Activated naive CD4-positive, alpha-beta T cell treated with anti-CD3 and anti-CD28 coated beads for 36 hours (primary cell): ENCODE measurements at places on chromosomes 1 and 21.
A peak's percentile ranks its signal among the peaks of the same experiment; 100 is the strongest.

DNA sequence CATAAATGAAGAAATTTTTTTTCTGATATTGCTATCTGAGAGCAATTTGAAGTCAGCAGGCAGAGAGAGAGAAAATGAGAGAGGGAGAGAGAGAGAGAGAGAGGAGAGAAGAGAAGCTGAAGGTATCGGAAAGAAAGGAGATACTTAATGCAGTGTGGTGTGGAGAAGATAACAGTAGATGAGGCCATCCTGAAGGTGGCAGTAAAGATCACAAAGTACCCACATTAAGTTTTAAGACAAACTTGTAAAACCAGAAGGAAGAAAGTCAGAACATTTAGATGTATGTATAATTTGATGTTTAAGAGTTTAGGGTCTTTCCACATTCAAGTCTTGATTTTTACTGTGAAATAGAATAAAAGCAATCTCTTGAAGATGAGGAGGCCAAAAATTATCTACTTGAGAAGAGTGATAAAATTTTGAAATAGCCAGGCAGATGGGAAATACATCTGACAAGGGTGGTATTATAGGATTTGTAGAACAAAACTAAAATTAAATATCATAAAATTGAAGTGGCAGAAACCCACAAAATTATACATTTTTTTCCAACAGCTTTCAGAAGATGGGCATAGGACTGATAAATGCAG lies 1753.4 kb downstream of the MRPL39 start:
- H3K27me3 ChIP-seq: peaks cover 3% of the 10 kb centered on the region
- DNase-seq: peak; percentile 14
- peaks cover 6% of the 10 kb centered on the region for H3K4me1 ChIP-seq
- no peaks in the 10 kb centered on the region for H3K36me3 ChIP-seq
- no peak overlapping the region for H3K27ac ChIP-seq

GRCh38 chr1:78627321-78627720 lies 7.1 kb downstream of the IFI44L start:
- H3K27me3 ChIP-seq: no peaks in the 10 kb centered on the region
- no peak overlapping the region for H3K4me3 ChIP-seq
- DNase-seq: no peak
- peaks cover 38% of the 10 kb centered on the region for H3K36me3 ChIP-seq
- H3K27ac ChIP-seq: no peak overlapping the region

DNA sequence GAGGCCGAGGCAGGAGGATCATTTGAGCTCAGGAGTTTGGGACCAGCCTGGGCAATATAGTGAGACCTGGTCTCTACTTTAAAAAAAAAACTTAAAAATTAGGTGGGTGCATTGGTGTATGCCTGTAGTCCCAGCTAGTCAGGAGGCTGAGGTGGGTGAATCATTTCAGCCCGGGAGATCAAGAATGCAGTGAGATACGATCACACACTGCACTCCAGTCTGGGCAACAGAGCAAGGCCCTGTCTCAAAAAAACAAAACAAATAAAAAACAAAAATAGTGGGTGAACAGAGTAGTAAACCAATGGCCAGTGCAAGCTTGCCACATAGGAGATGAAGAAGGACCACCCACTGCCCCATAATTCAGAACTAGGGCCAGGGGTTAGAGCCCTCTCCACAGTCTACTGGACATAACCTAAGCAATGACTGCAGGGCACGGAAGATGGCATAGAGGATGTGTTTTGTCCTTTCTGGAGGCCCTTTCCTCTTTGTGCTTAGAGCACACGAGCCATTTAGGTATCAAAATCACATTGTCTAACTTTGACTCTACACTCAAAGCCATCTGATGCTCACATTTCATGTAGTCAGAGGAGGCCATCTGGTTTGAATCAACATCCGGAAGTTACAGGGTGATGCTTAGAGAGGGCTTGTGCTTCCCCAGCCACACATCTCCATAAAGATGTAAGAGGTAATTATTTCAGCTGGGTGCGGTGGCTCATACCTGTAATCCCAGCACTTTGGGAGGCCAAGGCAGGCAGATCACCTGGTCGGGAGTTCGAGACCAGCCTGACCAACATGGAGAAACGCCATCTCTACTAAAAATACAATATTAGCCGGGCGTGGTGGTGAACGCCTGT lies 12.6 kb downstream of the CD2 start:
- no peaks in the 10 kb centered on the region for H3K27me3 ChIP-seq
- H3K27ac ChIP-seq: peak overlapping the region; percentile 100
- H3K4me1 ChIP-seq: peaks cover 97% of the 10 kb centered on the region
- peak overlapping the region; percentile 100 for H3K4me3 ChIP-seq
- peaks cover 80% of the 10 kb centered on the region for H3K36me3 ChIP-seq
- peak; percentile 77 for DNase-seq

DNA sequence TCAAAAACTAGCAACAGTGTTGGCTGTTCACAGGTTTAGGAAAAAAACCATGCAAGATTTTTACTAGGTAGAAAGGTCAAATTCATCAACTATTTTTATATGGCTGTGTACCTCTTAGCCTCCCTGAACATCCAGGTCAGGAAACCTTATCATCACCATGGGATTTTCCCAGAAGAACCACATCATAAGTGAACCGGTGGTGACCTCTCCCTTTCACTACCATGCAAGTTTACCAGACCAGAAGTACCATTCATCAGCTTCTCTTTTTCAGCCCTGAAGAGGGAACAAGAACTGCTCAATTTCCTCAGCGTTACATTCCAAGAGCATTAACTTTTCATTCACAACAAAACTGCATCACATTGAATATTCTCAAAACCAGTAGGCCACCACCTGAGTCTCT lies 5.9 kb downstream of the SSBP3 start:
- H3K36me3 ChIP-seq: peaks cover 73% of the 10 kb centered on the region
- peak overlapping the region; percentile 36 for H3K4me3 ChIP-seq
- H3K4me1 ChIP-seq: peaks cover 74% of the 10 kb centered on the region
- peak; percentile 78 for DNase-seq
- H3K27me3 ChIP-seq: no peaks in the 10 kb centered on the region

GRCh38 chr21:33136847-33137502 lies 67.0 kb downstream of the OLIG1 start:
- DNase-seq: no peak
- H3K27me3 ChIP-seq: no peaks in the 10 kb centered on the region
- H3K4me1 ChIP-seq: no peaks in the 10 kb centered on the region
- H3K4me3 ChIP-seq: no peak overlapping the region
- H3K27ac ChIP-seq: no peak overlapping the region
- no peaks in the 10 kb centered on the region for H3K36me3 ChIP-seq

DNA sequence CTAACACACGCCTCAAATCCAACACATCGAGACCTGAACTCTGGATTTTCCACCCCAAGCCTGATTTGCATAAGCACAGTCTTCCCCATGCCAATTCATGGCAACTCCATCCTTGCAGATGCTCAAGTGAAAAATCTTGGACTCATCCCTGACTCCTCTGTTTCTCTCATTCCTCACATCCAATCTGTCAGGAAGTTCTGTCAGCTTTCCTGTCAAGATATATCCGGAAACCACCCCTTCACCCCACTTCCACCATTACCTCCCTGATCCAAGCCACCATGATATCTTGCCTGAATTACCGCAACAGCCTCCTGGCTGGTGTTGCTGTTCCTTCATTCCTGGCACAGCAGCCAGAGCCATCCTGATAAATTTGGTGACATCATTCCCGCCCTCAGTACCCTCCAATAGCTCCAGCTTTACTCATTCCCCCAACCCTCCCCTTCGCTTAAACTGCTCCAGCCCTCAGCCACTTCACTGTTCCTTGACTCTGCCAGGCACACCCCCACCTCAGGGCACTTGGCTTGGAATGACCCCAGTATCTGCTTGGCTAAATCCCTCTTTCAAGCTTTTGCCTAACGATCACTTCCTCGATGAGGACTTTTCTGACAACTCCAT lies 17.4 kb downstream of the TCEA3 start:
- no peaks in the 10 kb centered on the region for H3K27me3 ChIP-seq
- H3K4me3 ChIP-seq: no peak overlapping the region
- peaks cover 11% of the 10 kb centered on the region for H3K4me1 ChIP-seq
- no peaks in the 10 kb centered on the region for H3K36me3 ChIP-seq

GRCh38 chr1:145871994-145872924 lies 13.4 kb upstream of the PIAS3 start:
- H3K36me3 ChIP-seq: no peaks in the 10 kb centered on the region
- H3K4me3 ChIP-seq: peak overlapping the region; percentile 63
- peaks cover 4% of the 10 kb centered on the region for H3K27me3 ChIP-seq

DNA sequence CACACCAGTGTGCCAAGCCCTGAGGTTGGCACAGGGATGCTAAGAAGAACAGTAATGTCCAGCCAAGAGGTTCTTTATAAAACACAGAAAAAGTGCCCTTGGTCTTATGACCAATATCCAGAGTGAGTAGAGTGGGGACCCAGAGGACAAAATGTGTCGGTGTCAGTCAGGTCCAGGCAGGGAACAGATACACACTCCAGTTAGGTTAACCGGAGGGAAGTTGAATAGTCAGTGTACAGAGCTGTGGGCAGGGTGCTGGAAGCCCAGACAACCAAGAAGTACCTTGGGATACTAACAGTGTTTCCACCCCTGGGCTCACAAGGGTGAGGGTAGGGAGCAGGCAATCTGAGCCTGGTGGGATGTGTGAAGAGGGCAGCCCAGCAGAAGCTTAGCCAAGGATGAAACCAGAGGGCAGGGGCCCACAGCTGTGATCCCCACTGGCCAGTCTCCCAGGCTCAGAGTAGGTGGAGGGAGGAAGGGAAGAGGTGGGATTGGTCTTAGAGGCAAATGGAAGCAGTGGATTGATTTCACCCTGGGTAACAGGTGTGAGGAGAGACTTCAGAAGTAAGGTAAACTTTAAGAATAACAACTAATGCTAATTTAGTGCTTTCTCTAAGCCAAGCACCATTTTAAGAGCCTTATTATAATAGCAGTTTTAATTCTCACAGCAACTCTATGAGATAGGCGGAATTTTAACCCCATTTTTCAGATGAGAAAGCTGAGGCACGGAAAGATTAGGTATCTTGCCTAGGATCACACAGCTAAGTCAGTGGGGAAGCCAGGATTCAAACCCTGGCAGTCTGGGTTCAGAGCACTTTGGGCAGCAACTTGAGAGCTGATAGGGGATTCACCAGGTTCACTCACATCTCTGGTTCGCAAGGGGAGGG lies 143.4 kb upstream of the HOOK1 start:
- no peaks in the 10 kb centered on the region for H3K27me3 ChIP-seq
- no peak overlapping the region for H3K4me3 ChIP-seq
- no peak for DNase-seq
- H3K4me1 ChIP-seq: no peaks in the 10 kb centered on the region
- peaks cover 2% of the 10 kb centered on the region for H3K36me3 ChIP-seq

- H3K36me3 ChIP-seq: no peaks in the 10 kb centered on the region
- no peak for DNase-seq
- H3K4me1 ChIP-seq: no peaks in the 10 kb centered on the region
- no peak overlapping the region for H3K4me3 ChIP-seq
These were observed 43.0 kb downstream of the ATF3 start for GRCh38 chr1:212651521-212651920.

DNA sequence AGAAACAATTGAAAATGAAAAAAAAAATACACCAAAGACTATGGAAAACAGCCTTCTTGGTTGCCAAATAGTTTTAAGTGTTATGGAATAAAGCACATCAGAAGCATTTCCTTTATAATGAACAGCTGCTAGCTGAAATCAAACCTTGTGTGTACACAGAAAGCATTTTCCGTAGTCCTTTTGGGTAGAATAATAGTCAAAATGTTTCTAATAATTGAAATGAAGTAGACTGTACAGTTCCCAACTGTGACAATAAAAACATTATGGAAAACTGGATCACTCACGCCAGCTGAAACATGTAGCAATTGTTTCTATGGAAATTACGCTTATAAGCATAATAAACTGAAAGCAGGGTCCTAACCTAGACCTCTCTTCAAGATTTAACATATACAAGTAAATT lies 856.3 kb upstream of the B3GALT2 start:
- no peak for DNase-seq
- no peaks in the 10 kb centered on the region for H3K27me3 ChIP-seq
- H3K36me3 ChIP-seq: no peaks in the 10 kb centered on the region
- no peak overlapping the region for H3K4me3 ChIP-seq

DNA sequence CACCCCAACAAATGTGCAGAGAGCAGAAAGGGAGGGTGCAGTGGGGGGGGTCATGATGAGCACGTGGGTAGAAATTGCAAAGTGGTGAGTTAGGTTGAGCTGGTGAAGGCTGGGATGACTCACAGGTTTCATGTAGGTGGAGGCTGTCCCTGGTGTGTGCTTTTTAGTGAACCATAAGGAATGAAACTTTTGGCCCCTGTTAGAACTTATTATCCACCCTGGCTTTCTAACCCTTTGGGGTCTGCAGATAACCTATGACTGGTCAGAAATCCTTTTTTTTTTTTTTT lies 46.9 kb downstream of the DOP1B start:
- peaks cover 22% of the 10 kb centered on the region for H3K4me1 ChIP-seq
- no peaks in the 10 kb centered on the region for H3K27me3 ChIP-seq
- H3K4me3 ChIP-seq: no peak overlapping the region
- peak; percentile 79 for DNase-seq

DNA sequence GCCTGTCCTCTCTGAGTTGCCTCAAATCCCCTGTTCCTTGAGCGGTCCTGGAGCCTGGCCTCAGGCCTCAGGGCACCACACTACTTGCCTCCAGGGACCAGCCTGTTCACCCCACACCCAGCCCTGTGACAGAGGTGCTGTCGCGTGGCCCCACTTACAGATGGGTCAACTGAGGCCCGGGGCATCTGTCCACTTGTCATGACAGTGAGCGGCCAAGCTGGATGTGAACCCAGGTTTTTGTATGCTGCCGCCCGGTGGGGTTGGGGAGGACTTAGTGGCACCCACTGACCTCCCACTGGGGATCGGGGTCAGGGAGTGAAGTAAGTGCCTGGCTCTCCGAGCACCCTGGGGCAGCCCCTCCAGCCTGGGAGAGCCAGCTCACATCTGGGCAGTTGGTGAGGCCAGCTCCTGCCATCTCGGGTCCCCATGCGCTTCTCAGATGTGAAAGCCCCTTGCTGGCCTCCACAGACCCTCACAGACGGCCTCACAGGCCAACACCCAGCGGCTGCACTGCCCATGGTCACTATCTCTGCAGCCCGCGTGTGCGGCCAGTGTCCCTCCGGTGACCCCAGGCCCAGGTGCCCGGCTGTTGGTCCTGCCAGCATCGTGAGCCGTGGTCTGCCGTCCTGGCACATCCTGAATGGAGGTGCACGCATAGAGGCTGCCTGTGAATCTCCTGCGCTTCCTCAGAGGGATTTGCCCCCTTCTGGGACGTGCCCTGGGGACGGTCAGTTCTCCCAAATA lies 9.3 kb upstream of the FAAP20 start:
- H3K4me3 ChIP-seq: no peak overlapping the region
- DNase-seq: no peak
- peaks cover 14% of the 10 kb centered on the region for H3K4me1 ChIP-seq
- no peaks in the 10 kb centered on the region for H3K36me3 ChIP-seq
- no peaks in the 10 kb centered on the region for H3K27me3 ChIP-seq
- H3K27ac ChIP-seq: no peak overlapping the region

GRCh38 chr21:33403128-33403785 lies at the start of gene IFNGR2:
Gene IFNGR2, plus strand, starts transcription at chr21:33403413. Its CDS starts 131 bp downstream, at chr21:33403544.
- no peak for DNase-seq
- peak within 1 kb of the TSS; percentile 84 for H3K4me3 ChIP-seq
- peaks cover 2% of the 10 kb centered on the region for H3K27me3 ChIP-seq
- H3K27ac ChIP-seq: peak within 1 kb of the TSS; percentile 84
- no peaks in the 10 kb centered on the region for H3K36me3 ChIP-seq
- peaks cover 35% of the 10 kb centered on the region for H3K4me1 ChIP-seq

- H3K4me3 ChIP-seq: no peak overlapping the region
- H3K27ac ChIP-seq: no peak overlapping the region
- H3K27me3 ChIP-seq: no peaks in the 10 kb centered on the region
- H3K36me3 ChIP-seq: no peaks in the 10 kb centered on the region
- no peaks in the 10 kb centered on the region for H3K4me1 ChIP-seq
These were observed 232.6 kb downstream of the TRABD2B start for GRCh38 chr1:47764461-47765046.
